ENCODE measurements at places on chromosomes 7 and 10. TPM values are rescaled to one million over a fixed set of nuclear protein-coding genes. Genes with fewer than 3 reads are reported as not detected.

DNA sequence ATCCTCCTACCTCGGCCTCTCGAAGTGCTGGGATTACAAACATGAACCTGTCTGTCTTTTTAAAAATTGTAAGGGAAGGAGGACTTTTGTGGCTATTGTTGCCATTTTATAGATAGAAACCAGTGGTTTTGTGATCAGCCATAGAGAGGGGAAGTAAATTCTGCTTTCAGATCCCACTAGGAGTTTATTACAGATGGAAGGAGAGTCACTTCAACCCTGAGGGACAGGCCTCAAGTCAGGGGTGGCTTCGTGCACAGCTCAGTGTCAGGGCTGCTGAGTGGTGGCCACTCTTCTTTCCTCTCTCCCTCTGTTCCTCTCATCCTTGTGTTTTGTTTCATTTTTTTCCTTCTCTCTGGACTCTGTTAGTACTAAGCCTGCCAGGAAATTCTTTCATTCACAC is 60.8 kb downstream of the OGDH start:
- H3K36me3 ChIP-seq, result peaks cover 29% of the 10 kb centered on the region
- no peak overlapping the region for H3K27ac ChIP-seq
- H3K27me3 ChIP-seq, result no peaks in the 10 kb centered on the region
- H3K4me3 ChIP-seq, result no peak overlapping the region

DNA sequence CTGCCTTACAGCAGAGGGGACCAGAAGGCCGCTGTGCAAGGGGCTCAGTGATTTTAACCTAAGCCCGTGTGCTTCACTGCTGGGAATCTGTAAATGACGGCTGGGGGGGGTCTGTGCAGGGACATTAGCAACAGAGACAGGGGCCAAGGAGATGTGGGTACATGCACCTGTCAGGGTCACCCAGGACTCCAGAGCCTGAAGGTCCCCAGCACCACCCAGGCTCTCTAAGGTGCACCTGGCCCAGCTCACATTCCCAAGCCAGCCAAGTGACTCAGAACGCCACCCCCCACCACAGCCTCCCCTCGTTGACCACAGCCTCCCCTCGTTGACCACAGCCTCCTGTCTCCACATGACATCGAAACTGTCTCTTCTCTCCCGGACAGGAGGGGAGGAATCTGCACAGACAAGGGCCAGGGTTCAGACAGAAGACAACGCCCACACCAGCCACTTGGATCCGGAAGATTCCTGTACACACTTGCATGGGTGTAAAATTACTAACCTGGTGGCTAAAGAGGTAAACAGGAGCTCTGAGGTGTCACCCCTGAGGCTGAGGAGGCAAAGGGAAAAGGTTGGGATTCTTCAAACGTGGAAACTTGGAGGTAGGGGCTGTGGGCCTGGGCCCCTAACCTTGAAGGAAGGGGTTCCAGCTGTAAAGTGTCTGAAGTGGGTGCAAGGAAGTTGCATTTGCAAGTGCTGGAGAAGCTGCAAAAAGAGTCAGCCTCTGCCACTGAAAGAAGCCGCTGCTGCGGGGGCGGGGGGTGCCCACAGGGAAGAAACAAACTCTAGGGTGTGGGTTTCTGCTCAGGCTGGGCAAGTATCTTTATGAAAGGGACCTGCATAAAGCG is 27.0 kb downstream of the CALML3 start:
- H3K4me3 ChIP-seq, result no peak overlapping the region
- H3K27ac ChIP-seq, result no peak overlapping the region
- H3K36me3 ChIP-seq, result no peaks in the 10 kb centered on the region
- DNase-seq, result no peak

GRCh38 chr7:37974711-37975110 is 54.3 kb downstream of the EPDR1 start:
- no peak overlapping the region for H3K4me3 ChIP-seq
- H3K27ac ChIP-seq, result peak overlapping the region; percentile 29
- H3K4me1 ChIP-seq, result peaks cover 4% of the 10 kb centered on the region
- no peaks in the 10 kb centered on the region for H3K36me3 ChIP-seq

The TMEM270 gene
- not detected for total RNA-seq

The SRRM3 gene
- 0.31 TPM for total RNA-seq

The AGR3 gene
- total RNA-seq, result not detected

The LBX1 gene
- total RNA-seq, result 3.3 TPM

The PIK3CG gene
- total RNA-seq, result 3.3 TPM
